ENCODE measurements at places on chromosomes 1 and 21. TPM values are rescaled to one million over a fixed set of nuclear protein-coding genes. Genes with fewer than 3 reads are reported as not detected.

- no peak for DNase-seq
These were observed 25.4 kb downstream of the SLC30A1 start for GRCh38 chr1:211553549-211553948.

GRCh38 chr1:37012226-37012625 lies 22.1 kb downstream of the GRIK3 start:
- DNase-seq: peak; percentile 81

- DNase-seq: peak; percentile 81
These were observed 19.8 kb downstream of the NENF start for GRCh38 chr1:212452323-212453155.

The OR2L5 gene
- polyA plus RNA-seq: not detected

GRCh38 chr21:32587651-32588050 lies 2.3 kb upstream of the TCP10L start:
- no peak for DNase-seq
